T-helper 17 cell (primary cell): ENCODE measurements at places on chromosomes 7 and 10.

- DNase-seq: peak; percentile 69
These were observed at the start of gene LRCH4 for GRCh38 chr7:100585511-100586265. LRCH4 (minus strand) TSS chr7:100586129; CDS start chr7:100586100, 29 bp downstream.

- no peak for DNase-seq
These were observed 86.2 kb downstream of the AOAH start for GRCh38 chr7:36638140-36638539.

GRCh38 chr10:44927352-44927751 lies 16.2 kb downstream of the TMEM72 start:
- DNase-seq: no peak

DNA sequence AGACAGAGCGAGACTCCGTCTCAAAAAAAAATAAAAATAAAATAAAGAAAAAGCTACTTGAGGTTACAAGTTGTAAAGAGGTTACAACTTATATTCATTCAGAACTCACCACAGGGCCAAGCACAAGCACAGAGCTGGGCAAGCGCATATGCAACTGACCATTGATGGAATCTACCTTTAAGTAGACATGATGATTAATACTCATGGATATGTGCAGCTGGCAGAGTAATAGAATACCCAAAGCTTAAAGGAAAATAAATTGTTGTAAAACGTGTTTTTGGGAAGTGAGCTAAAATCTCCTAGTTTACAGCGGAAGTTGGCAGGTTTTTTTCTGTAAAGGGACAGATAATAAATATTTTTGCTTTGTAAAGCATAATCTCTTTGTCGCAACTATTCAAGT lies 111.6 kb downstream of the TMEM168 start:
- DNase-seq: no peak

GRCh38 chr10:124626759-124627380 lies 117.3 kb downstream of the FAM53B start:
- DNase-seq: no peak

DNA sequence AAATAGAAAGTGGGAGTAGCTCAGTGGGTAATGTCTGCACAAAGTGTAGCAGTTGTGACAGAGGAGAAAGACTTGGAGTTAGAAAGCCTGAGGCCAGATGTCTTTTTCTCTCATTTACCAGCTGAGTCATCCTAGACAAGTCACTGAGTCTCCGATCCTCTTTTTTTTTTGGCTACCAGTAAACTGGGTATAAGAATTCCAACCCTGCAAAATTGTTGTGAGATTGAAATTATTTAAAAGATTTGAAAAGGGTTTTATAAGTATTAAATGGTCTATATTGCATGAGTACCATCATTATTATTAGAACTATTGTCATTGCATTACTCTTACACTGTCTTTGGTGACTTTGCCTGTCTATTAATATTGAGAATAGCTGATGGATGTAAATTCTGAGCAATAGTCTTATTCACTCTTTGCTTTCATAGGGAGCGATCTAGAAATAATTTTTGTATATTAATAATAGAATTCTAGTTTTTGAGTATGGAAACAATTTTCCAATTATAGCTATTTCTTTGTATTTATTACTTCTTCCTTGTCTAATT lies 74.0 kb downstream of the ARID5B start:
- no peak for DNase-seq

GRCh38 chr10:31030260-31030659 lies 1.4 kb downstream of the ZNF438 start:
- no peak for DNase-seq

DNA sequence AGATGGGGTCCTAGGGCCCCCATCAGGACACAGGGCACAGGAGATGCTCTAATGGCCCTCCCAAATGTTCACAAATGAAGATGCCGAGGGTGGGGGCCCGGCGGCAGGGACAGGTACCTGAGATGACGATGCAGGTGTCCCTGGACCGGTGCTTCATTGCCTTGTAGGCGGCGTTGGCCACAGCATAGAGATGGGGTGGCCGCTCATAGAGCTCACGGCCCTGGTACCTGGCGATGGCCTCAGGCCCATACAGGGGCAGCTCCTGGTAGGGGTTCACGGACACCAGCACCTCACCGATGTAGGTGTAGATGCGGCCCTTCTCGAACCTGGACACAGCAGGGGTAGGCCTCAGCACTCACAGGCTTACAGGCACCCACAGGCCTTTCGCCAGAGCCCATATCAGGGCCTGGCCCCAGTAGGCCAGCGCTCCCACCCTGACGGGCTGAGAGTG lies 2.0 kb downstream of the MYO1G start:
- DNase-seq: no peak

GRCh38 chr10:62637249-62638061 lies 167.1 kb upstream of the ADO start:
- DNase-seq: peak; percentile 16

GRCh38 chr10:103648251-103648635 lies 154.7 kb downstream of the NEURL1 start:
- no peak for DNase-seq

DNA sequence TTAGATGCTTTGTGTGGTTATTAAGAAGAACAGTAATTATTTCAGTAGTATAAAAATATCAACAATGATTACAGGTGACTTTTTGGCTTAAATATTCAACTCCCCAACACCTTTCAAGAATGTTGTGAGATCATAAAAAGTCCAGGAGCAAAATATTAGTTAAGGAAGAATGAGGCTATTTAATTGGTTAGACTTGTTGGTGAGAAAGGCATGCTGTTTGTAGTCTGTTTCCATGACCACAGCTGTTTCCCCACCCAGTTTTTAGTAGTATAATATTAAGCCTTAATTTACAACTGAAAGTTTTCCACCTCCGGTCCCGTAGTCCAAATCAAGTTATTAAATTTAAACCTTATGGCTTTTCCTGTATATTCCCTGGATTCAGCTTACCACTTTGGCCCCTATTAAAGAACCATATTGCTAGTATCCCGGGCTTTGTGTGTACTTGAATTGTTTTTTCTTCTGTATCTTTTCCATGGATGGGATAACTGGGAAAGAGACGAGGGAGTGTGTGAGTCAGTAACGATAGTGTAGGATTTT lies 133.3 kb downstream of the CELF2 start:
- no peak for DNase-seq

GRCh38 chr7:8480527-8480926 lies 47.1 kb downstream of the NXPH1 start:
- no peak for DNase-seq

GRCh38 chr7:127809261-127809702 lies 157.3 kb downstream of the SND1 start:
- no peak for DNase-seq

- no peak for DNase-seq
These were observed 268.3 kb downstream of the SNX13 start for GRCh38 chr7:17671956-17672355.

DNA sequence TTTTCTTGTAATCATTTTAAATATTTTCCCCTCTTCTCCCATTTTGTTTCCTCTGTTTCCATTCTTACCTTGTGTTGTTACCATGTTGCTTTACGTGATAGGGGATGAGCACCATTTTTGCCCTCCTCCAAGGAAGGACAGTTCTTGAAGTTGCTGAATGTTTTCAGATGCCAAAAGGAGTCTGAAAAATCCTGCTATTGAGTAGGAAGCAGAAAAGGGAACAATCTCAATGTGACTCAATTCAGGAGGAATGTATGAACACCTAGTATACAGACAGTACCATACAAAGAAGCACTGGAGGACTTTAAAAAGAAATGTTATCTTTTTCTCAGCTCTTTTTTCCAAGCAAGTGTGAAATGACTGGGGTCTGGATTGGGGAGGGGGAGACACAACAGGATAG lies 5.1 kb upstream of the NAMPT start:
- no peak for DNase-seq

DNA sequence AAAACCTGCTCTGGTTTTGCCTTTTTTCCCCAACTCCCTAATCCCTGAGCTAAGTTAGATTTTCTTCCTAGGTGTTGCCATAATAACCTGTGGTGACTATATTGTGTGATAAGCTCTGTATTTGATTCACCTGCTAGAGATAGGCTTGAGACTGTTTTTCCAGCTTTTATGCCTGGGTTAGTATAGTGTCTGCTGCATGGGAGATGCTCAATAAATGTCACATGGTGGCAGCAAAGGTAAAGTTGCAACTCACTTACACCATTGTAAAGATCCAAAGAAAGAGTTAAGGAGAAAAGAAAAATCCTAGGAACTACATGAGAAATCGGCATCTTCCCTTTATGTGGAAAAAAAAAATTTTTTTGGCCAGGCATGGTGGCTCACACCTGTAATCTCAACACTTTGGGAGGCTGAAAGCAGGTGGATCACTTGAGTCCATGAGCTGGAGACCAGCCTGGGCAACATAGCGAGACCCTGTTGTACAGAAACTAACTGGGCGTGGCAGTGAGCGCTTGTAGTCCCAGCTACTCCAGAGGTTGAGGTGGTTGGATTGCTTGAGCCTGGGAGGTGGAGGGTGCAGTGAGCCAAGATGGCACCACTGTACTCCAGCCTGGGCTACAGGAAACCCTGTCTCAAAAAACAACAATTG lies 3.7 kb downstream of the CCNJ start:
- DNase-seq: no peak
